Activated CD4-positive, alpha-beta memory T cell treated with anti-CD3 and anti-CD28 coated beads, Interleukin-2, amount 10 ng/mL, durations not matched to agents 7 days and 5 days (primary cell): ENCODE measurements at places on chromosomes 7 and 10.

- no peak for DNase-seq
These were observed 66.5 kb downstream of the RAB11FIP2 start for GRCh38 chr10:117980216-117980615.

- no peak for DNase-seq
These were observed 2.1 kb upstream of the RALA start for GRCh38 chr7:39621261-39621660.

GRCh38 chr10:2876032-2876431 is 191.3 kb upstream of the PFKP start:
- DNase-seq: no peak

DNA sequence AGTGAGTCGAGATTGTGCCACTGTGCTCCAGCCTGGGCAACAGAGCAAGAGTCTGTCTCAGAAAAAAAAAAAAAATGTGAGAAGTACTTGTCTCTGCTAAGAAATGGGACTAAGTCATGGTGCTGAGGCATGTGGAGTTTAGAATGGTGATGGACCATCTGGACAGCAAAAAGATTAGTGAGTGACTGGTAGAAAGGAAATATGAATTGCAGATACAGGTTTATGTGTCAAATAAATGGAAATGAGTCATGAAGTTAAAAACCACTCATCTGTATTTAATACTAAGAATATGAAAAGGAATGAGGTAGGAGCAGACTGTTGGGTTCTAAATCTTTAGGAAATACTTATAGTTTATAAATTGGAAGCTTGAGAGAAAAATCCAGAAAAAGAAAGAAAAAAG is 625.7 kb upstream of the ANKRD30A start:
- DNase-seq: no peak

DNA sequence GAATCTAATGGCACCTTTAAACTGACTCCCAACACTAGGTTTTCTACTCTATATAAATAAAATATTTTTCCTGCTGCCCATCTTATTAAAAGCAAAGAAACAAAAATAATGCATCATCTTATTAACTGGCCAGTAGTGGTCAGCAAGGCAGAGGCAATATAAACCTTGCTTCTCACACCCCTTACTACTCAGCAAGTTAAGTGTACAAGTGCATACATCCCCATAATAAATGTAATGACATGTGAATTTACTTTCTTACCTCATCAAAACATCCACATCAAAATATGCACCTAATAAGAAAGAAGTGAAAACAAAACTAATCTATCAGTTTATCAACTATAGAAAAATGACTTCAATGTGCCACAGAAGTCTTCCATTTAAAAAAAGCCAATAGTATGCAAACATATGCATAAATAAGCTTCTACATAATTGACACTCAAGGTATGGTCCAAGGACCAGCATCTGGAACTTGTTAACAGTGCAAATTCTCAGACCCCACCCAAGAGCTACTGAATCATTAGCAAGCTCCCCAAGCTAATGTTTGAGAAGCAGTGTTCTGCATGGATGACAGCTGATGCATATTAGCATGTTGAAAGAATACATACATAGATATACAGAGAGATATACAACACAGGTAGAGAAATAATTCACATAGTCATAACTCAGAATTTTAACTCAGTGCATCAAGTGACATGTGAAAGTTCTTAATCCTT is 182.7 kb downstream of the C7orf25 start:
- no peak for DNase-seq

- peak; percentile 26 for DNase-seq
These were observed 2.7 kb upstream of the AOAH start for GRCh38 chr7:36726806-36727503.

GRCh38 chr7:50614721-50615518 is 49.7 kb upstream of the DDC start:
- peak; percentile 23 for DNase-seq

DNA sequence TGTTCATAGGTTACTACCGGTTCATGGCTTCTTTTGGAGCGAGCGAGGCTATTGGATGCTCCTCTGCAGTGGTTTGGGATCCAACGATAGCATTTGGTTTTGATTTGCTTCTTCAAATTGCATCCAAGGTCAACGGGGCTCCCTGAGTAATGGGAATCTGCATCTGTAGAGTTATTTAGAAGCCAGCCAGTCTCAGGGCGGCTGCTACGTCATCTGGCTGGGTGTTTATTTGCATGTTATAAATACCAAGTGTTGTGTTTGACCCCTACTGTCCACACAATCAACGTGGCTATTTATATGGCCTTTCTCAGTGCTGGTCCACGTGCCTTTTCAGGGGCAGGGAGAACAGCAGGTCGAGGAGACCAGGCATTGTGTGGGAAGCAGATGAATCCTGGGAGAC is 137.7 kb downstream of the PRPF18 start:
- no peak for DNase-seq

- no peak for DNase-seq
These were observed at the start of gene CHRM2 for GRCh38 chr7:136868496-136869000. Gene CHRM2 (plus strand): TSS chr7:136868652. CDS start chr7:137014866, 146,214 bp downstream.

GRCh38 chr10:115963848-115964247 is 309.2 kb downstream of the GFRA1 start:
- DNase-seq: no peak

DNA sequence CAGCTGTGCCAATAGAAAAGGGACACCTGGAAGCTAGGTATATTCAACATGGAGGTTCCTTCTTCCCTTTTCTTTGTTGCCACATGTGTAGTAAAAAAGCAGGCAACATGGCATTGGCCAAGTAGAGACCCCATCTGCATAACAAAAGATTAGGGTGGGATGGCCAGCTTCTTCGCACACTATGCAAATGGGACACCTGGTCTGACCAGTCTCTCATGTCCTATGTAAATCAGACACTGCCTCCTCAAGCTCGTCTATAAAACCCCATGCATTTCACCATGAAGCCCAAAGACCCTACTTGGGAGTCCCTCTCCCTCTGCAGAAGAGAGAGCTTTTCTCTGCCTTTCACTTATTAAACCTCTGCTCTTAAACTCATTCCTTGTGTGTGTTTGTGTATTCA is 53.9 kb downstream of the MYL10 start:
- no peak for DNase-seq

- no peak for DNase-seq
These were observed 68.6 kb upstream of the KMT2C start for GRCh38 chr7:152504367-152504766.

GRCh38 chr7:151377406-151377805 is 32.4 kb downstream of the WDR86 start:
- no peak for DNase-seq

- DNase-seq: no peak
These were observed 6.7 kb downstream of the PON3 start for GRCh38 chr7:95389516-95389915.

GRCh38 chr10:3671386-3671955 is 113.5 kb downstream of the KLF6 start:
- no peak for DNase-seq

DNA sequence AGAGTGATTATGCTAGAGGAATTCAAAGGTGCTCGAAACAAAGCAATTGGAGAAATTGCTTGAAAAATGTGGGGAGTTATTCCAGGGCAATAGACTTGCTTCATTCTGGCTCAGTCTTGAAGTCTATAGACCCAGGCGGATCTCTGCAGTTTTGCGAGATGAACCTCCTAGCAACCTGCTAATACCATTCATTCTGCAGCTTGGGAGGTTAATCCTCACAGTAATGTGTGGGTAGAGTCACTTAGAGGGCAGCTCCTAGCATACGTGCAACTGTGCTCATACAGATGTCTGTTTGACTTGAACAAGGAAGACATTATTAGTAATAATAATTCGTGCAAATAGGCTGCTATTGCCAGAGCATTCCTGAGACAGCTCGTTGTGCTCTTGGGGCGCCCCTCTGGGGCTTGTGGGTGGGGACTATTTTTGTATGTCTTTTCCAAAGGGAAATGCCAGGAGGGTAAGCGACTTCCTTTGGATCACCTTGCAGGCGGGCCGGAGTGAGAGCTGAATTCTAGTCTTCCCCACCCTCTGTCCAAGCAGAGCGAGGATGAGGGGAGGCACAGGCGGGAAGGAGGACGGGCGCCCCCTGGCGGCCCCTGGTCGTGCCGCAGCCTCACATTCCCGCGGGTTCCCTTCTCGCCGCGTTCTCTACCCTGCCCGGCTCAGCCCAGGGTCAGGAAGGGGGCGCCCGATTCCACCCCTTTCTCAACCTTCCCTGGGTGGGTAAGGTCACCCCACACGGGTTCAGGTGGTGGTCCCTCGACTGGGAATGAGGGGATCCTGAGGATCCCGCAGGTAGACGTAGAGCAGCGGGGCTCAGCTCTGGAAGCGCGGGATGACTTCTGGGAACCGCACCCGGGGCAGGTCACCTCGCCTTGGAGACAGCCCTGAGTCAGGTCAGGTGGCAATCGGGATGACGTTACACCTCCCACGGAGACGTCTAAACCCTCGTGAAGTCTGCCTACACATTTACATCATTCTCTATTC is 241.5 kb downstream of the PHTF2 start:
- peak; percentile 59 for DNase-seq

DNA sequence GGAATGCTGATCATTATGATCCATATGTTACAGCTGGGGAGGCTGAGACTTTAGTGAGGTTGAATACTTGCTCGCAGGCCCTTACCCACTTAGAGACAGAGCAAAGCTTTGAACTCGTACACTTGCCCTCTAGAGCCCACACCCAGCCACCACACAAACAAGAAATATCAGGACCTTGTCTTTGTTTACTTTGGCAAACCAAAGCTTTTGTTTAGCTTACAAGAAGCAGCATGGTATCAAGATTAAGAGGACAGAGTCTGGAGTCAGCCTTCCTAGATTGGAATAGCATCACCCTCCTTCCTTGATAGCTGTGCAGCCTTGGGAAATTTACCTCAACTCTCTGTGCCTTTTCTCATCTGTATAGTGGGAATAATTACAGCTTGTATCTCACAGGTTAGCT is 477.5 kb downstream of the SUGCT start:
- DNase-seq: no peak

DNA sequence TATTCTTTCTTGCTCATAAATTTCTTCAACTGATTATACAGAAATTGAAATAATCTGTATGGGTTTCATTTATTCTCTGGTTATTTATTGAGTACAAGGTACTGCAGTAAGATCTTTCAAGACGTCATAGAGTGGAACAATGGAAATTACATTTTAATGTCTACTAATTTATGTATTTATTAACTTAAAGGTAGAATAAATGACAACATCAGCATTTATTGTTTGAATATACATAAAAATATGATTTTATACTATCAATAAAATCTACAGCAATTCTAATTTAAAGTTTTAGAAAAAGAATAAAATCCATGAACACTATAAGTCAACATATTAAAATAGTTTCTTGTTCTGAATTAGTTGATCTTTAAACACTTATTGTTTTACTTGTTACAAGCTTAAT is 158.5 kb downstream of the AGMO start:
- no peak for DNase-seq

DNA sequence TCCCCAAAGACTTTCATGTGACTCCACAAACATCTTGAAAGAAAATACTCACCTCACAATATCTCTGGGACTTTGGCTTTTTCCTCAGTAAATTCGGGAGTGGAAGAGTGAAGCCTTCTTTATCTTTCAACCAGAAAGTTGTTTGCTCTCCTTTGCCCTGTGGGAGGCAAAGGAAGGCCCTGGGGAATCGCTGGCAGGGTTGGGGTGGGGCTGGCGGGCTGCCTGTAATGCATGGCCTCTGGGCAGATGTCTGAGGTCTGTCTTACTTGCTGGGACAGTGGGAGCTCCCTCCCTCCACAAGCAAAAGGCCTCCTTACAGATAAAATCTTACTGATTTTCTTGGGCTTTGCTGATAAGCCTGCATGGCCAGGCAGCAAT is 24.9 kb downstream of the TECTB start:
- no peak for DNase-seq

DNA sequence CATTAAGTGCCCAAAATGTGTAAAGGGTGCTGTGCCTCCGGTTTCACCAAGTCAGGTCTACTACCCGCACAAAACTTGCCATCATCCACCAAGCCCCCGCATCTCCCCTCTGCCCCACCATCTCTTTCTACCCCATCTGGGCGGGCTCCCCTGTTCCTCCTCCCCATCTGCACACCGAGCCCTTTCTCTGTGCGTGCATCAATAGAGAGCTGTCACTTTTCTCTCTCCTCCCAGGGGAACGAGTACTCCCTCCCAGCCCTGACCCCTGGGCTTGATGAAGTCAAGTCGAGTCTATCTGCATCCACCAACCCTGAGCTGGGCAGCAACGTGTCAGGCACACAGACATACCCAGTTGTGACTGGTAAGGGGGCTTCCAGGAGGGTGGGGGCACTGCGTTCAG is 63.5 kb downstream of the PAX2 start:
- DNase-seq: no peak
